ENCODE measurements at places on chromosomes 7 and 10.

GRCh38 chr10:100782461-100783244 is 37.3 kb downstream of the PAX2 start:
- no peak for DNase-seq

DNA sequence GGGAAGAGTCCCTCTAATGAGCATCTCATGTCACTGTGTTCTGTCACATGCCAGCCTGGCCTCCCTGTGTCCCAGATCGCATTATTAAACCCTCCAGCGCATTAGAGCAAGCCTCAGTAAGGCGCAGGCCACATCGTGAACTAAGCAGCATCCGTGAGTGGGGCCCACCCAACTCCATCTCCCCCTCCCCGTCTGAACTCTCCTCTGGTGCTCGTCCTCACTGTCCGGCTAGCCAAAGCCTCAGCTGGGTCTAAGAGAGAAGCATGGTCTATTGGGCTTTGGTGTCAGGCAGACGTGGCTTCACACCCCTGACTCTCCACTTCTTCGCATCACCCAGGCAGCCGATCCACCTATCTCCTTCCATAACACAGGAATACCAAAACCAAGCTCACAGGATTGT is 164.7 kb upstream of the LANCL2 start:
- DNase-seq, result no peak

GRCh38 chr7:35336444-35336843 is 82.5 kb upstream of the TBX20 start:
- DNase-seq, result no peak

- DNase-seq, result no peak
These were observed 2.9 kb upstream of the ADAM8 start for GRCh38 chr10:133279326-133280226.

GRCh38 chr7:36310897-36311296 is 78.8 kb upstream of the ANLN start:
- DNase-seq, result no peak

DNA sequence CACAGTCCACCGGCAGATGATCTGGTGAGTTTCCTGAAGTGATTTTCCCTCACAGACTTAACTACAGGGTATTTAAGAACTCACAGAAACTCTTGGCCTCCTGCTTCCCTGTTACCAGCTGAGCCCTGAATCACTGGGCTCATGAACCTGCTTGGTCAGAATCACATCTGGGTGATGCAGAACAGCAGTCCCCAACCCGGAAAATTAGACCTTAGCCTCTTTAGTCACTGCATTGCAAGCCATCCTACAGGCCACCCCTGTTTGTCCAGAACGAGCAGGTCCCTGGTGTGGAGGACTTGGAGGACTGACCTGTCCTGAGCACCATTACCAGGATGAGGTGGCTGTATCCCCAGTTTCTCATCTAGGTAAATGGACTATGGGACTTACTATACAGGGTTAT is 539.2 kb downstream of the TNS3 start:
- no peak for DNase-seq

GRCh38 chr10:112475575-112476218 is 28.7 kb downstream of the VTI1A start:
- peak; percentile 49 for DNase-seq

- DNase-seq, result no peak
These were observed 13.2 kb upstream of the ABCB5 start for GRCh38 chr7:20602306-20602705.

- DNase-seq, result no peak
These were observed 267.9 kb upstream of the TCERG1L start for GRCh38 chr10:131579251-131580071.

DNA sequence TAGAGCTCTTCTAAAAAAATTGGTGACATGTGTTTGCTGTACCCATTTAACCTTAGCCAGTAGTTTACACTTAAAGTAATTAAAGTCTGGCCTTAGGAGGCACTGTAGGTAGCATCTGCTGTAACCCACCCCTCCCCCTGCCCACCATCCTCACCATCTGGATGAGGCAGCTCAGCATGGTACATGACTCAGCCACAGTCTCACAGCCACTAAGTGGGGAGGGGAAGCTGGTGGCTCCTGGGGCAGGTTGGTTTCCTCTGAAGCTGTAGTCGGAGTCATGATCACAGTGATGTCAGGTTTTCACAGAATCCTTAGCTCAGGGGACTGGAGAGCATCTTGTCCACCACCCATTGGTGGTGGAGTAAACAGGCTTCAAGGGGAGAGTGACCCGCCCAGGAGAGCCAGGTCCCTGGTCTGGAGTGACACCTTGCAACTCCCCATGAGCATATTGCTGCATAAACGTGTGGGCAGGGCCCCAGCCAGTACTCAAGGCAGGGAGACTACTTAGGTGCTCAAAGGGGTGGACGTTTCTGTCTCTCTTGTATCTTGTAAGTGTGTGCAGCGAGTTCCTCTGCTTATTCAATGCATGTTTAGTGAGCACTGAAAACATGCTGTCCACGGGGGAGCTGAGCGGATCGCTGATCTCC is 125.9 kb downstream of the GRK5 start:
- no peak for DNase-seq

DNA sequence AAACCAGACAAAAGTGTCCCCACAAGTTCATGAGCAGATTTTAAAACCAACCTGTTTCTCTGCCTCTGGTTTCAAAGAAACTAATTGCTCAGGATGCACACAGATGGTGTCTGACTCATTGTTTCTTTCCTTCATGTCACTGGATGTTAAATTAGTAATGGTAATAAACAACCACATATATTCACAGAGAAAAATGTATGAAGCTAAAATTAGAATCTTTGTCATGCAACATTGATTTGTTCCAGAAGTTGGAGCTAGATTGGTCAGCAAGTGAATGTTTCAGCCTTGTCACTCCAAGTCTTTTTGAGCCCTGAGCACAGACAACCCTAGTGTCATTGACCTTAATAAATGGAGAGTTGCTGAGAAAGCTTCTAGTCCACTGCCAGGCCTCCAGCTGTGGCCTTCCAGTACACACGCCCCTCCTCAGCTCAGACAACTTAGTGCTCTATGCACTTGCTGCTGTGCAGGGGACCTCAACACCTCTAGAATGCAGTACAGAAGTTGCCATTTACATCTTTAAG is 175.9 kb downstream of the CCDC71L start:
- peak; percentile 52 for DNase-seq

DNA sequence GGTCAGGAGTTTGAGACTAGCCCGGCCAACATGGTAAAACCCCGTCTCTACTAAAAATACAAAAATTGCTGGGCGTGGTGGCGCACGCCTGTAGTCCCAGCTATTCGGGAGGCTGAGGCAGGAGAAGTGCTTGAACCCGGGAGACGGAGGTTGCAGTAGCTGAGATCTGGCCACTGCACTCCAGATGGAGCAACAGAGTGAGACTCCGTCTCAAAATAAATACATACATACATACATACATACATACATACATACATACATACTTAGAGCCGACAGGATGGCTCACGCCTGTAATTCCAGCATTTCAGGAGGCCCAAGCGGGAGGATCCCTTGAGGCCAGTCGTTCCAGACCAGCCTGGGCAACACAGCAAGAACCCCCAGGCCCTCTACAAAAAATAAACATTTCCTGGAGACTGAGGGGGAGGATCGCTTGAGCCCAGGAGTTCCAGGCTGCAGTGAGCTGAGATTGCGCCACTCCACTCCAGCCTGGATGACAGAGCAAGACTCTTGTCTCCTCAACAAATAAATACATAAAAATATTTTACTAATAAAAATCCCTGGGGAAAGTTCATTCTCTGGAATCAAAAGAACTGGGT is 90.9 kb upstream of the TNRC18 start:
- DNase-seq, result no peak

DNA sequence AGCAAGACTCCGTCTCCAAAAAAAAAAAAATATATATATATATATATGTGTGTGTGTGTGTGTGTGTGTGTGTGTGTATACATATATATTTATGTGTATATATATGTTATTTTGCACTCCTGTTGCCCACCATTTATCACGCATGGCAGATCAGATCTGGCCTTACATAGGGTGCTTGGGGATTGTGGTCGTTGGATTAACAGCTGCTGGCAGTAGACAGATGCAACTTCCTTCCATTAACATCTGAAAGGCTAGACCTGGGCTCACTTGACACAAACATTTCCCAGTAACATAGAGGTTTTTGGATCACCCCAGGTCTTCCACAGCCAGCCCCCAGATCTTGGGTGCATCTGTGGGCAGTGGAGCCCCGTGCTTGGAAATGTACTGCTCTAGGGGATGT is 40.8 kb upstream of the DLD start:
- no peak for DNase-seq

- DNase-seq, result peak; percentile 64
These were observed 33.1 kb downstream of the HBP1 start for GRCh38 chr7:107201795-107202450.

DNA sequence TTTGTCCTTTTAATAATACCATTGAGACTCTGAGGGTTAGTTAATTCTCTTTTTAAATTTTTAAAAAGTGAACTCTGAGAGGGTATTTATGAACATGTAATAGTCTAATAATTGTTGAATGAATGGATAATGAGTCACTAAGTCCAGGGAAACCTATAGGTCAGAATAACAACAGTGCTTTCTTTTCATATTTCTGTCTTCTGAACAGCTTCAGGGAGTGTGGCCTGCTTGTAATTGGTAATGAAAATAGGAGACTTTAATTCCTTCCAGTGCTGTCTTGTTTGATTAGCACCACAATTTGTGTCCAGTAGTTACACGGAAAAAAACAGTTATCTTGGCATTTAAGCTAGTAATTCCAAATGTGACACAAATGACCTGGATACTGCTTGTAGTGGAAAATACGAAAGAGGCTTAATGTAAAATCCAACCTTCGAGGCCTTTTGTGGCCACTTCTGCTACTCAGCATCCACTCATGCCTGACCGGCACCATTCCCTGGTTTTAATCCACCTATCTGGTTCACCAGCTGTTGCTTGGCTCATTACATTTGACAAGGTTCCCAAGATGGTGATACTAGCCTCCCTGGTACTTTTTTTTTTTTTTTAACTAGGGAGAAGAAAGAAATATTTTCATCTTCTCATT is 149.3 kb upstream of the IMMP2L start:
- DNase-seq, result no peak

- DNase-seq, result no peak
These were observed 326.3 kb downstream of the DNAJB6 start for GRCh38 chr7:157662981-157663716.

GRCh38 chr10:36779238-36779846 is 346.1 kb upstream of the ANKRD30A start:
- peak; percentile 50 for DNase-seq

DNA sequence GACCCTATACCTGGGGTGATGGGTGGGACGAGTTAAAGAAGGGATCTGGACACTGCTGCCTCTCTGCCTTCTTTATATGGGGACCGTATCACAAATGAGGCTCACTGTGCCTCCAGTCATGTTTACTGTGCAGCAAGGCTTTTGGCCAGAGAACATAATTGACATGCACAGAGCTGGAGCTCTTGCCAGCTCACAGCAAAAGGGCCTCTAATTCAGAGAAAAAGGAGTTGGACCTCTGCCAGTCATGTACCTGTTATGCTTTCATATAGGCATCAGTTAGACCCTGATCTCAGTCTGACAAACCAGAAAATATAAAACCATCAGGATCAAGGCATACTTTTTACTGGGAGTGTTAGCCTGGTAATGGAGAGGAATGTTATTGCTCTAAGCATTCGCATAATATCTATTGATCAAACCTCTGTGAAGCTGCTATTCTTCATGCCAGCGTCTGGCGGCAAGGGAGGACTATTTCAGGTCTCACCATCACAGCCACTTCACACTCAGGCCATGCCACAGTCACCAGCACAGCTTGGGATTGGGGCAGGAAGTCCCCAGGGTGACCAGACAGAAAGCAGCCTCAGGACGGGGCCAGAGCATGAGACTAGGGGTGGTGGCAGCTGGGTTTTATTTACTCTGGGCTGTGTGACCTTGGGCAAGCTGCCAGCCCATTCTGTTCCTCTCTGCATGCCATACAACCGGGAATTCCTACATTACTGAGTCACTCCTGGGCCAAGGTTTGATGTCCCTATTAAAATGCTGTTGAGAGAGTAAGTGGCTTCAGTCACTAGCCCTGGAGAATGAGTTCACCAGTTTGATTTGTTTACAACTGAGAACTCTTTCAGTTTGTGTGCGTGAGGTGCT is 90.1 kb downstream of the NPSR1 start:
- DNase-seq, result peak; percentile 97

GRCh38 chr10:119414081-119414611 is 128.4 kb downstream of the RGS10 start:
- DNase-seq, result no peak

DNA sequence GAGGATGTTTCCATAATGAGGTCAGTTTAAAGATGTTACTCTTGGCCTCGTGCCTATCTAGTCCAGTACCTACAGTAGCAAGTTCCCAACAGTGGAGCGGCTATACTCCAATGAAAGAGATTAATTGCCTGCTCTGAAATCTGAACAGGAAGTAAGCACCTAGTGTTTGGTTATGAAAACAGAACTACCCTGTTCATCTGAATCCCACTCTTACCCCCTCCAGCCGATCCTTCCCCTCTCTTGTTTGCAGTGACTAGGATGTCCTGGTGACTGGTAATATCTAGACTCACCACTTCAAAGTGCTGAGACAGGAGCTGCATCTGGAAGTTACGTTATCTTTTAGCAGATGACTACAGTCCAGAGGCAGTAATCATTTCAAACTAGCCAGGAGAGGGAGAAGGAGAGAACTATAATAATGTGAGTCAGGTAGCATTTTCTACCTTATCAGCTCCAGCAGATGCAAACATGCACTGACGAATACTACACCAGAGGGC is 666.7 kb upstream of the NRP1 start:
- DNase-seq, result no peak

GRCh38 chr10:126598009-126598408 is 72.5 kb downstream of the C10orf90 start:
- DNase-seq, result peak; percentile 52

- DNase-seq, result no peak
These were observed 103.0 kb downstream of the CELF2 start for GRCh38 chr10:11120711-11121110.

DNA sequence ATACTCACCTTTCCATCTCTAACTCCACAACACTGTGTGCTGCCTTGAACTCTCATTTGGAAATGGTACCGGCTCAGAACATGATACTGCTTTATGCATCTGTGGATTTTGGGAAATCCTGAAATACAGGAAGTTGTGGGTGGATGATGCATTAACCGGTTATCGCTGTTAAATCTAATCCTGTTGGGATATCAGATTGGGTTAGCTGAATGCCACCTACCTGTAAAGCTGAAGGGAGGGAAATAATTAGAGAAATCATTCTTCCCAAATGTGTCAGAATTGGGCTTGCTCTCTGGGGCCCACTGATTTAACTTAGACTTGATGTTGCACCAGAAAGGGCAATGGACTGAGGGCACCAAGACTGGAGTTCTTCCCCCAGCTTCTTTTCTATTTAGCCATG is 54.0 kb downstream of the CH25H start:
- DNase-seq, result no peak

DNA sequence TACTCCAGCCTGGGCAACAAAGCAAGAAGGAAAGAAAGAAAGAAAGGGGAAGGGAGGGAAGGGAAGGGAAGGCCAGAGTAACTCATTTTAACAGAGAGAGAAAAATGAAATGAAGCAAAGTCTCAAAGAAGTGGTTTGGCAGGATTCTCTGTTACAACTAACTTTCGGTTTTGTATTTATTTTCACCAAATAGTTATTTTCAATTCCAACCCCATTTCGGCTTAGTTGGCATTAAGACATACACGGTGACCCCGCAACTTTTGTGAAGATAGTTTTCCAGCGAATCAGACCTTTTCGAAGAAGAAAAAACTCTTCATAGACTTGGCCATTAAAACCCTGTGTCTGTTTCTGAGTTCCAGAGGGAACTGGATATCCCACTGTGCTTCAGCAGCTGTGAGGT is 45.2 kb upstream of the LYZL2 start:
- DNase-seq, result no peak
